HTR-8/SVneo (cell line): ENCODE measurements at places on chromosomes 1 and 21.
A peak's percentile ranks its signal among the peaks of the same experiment; 100 is the strongest.

DNA sequence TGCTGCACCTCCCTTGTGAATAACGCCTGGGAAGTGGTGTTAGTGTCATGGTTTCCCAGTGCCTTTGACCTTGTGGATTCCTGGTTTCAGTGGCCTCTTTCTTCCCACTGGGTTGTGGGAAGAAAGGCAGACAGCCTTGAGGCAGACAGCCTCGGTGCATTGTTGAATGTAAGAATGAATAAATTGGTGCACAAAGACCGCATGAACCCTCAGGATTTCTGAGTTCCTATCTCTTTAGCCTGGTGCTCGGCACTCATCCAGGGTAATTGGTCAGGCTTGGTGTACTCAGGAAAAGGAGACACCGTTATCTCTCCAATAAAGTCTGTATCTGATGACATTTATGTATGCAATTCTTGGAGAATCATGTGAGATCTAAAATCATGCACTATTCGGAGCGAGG lies 5.1 kb downstream of the ZNF362 start:
- no peak for DNase-seq

DNA sequence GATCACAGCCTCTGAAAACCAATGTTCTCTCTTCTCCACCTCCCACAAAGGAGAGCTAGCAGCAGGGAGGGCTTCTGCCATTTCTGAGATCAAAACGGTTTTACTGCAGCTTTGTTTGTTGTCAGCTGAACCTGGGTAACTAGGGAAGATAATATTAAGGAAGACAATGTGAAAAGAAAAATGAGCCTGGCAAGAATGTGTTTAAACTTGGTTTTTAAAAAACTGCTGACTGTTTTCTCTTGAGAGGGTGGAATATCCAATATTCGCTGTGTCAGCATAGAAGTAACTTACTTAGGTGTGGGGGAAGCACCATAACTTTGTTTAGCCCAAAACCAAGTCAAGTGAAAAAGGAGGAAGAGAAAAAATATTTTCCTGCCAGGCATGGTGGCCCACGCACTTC lies 35.8 kb upstream of the TDRD10 start:
- no peak for DNase-seq

- no peak for DNase-seq
Measured at GRCh38 chr1:24929398-24930259, 447 bp downstream of the RUNX3 start.

DNA sequence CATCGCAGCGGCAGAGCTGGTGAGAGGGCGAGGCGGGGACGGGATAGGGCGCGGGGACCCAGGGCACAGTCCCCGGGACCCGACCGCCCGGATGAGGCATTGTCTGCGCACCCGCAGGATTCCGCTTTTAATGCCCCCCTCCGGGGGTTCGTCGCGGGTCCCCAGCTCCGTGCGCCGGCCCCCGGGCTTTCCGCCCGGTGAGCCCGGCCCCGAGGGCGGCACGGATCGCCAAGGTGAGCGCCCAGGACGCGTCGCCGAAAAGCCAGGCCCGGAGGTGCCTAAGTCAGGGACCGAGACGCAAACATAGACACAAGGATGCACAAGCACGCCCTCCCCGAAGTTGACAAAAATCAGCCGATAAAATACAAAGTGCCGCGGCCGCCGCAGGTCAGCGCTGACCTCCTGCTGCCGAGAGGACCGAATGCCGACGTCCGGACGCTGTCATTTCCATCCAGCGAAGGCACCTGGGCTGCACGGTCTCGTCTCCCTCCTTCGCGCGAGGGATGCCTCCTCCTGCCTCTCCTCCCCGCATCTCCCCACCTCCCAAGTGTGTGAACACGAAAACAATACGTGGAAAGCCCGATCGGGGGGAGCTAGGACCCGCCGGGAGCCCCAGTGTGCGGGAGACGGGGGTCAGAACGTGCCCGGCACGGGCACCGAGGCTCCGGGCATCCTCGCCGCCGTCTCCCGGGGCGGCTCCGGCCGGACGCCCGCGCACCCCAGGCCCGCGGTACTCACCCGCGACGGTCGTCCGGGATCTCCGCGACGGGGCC lies 101.1 kb upstream of the SOD1 start:
- peak; percentile 38 for DNase-seq

- peak; percentile 51 for DNase-seq
Measured at GRCh38 chr1:202241376-202242079, 47.9 kb downstream of the LGR6 start.

DNA sequence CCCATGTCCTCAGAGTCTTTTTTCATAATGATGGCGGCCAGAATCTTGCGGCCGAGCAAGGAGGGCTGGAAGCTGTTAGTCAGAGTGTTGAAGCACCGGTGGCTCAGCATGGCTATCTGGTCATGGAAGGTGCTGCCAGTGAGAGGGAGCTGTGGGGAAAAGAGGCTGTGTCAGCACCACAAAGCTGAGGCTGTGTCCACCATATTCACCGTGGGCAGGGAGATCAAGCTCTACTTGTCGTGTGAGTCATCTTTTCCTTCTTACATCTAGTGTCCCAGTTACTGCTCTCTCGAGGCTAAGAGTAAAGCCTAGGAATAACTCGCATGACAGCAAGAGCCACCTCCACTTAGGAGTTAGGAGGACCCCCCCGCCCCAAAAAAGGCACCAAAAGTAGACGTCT lies 18.2 kb downstream of the ADAR start:
- DNase-seq, result no peak

DNA sequence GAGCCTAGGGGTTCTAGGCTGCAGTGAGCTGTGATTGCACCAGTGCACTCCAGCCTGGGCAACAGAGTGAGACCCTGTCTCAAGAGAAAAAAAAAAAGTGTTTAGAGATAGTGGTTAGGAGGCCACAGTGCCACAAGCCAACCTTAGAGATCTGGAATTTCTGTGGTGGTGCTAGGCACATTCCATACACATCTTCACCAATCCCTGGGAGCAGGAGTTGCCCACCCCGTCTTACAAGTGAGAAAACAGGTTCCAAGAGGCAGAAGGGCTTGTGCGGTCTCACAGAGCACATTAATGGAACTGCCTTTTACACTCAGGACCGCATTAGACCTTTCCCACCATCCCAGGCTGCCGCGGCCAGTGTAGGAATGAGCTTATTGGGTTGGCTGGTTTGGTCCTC lies 93.2 kb downstream of the EPHB2 start:
- DNase-seq, result no peak

- no peak for DNase-seq
Measured at GRCh38 chr1:206094024-206094423, 23.2 kb downstream of the AVPR1B start.

DNA sequence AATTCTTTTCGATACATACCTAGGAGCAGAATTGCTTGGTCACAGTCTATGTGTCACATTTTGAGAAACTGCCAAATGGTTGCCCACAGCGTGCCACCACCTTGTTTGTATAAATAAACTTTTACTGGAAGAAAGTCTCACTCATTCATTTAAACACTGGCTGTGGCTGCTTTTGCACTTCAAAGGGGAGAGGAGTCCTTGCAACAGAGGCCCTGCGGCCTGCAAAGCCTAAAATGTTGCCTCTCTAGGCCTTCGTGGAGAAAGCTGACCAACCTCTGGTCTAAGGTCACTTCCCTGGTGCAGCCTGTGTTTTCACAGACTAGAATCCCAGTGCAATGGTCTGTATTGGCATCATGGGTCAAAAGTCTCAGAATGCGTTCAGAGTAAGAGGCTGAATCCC lies 8.3 kb downstream of the RIPK4 start:
- no peak for DNase-seq
